ENCODE measurements at places on chromosomes 2 and 18.

DNA sequence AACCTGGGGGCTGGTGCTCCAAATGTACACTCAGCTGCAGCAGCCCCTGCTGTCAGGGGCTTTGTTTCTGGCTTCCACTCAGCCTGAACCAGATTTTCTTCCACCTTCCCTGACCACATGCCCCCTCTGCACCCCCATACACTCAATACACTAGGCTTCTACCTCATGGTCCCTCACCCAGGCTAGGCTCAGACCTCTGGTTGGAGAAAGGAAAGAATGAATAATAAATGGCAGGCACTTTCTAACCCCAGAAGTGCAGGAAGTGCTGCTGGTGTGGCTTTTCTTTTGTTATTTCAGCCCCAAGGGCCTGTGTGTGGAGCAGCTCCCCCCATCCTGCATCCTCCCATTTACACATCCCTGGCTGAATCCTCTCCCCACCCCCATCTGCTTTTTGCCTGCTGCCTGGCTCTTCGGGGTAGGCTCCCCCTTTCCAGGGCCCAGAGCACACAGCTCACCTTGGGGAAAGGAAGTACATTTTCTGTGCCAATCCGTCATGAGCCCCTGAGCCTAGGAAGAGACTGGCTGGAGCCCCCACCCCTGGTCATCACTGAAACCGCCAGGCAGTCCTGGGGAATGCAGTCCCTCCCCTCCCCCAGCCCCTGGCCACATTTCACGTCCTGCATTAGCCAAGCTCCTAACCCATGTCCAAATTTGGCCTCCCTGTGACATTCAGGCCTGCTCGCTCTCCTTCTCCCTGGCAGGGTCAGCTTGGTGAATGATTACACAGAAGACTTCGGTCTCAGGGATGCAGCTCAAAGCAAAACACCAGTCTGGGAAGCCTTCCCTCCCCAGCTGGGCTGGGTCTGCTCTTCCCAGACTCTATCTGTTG, 2.6 kb downstream of the DYSF start:
- DNase-seq, result no peak

- no peak for DNase-seq
These were observed 245.0 kb upstream of the RND3 start for GRCh38 chr2:150732491-150732890.

DNA sequence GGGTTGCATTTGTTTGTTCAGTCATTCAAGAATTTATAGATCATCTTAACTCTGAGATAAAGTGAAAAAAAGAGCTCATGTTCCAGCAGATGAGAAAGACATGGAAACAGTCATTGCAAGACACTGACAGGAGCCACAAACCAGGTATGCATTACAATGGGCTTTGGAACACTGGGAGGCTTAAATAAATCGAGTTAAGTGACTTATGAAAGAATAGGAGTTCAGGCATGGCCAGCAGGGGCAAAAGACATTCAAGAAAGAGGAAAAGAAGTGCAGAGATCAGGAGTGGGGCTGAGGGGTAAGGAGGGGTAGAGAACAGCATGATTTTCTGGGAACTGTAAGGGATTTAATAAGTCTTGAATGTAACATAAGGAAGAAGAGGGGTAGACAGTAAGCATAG, 121.2 kb upstream of the EPC2 start:
- DNase-seq, result no peak

DNA sequence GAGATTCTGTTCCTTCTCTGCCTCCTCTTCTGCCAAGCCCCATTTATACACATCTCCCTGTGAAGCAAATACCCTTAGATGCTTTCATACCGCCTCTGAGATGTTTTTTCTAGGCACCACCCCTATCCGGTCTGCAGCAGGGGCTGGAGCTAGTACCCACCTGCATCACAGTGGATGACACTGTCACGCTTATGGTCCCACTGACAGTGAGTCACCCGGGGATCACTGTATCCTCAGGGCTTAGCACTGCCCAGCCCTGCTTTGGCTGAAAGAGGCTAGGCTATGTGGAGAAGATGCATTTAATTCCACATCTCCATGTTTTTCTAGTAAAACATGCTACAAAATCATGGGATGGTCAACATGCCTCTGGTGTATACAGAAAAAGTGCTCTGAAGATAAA, 9.9 kb downstream of the FABP1 start:
- DNase-seq, result no peak
